ENCODE measurements at places on chromosomes 3 and 15.

GRCh38 chr3:138933981-138934691, 12.8 kb downstream of the FOXL2 start:
- no peak for DNase-seq

DNA sequence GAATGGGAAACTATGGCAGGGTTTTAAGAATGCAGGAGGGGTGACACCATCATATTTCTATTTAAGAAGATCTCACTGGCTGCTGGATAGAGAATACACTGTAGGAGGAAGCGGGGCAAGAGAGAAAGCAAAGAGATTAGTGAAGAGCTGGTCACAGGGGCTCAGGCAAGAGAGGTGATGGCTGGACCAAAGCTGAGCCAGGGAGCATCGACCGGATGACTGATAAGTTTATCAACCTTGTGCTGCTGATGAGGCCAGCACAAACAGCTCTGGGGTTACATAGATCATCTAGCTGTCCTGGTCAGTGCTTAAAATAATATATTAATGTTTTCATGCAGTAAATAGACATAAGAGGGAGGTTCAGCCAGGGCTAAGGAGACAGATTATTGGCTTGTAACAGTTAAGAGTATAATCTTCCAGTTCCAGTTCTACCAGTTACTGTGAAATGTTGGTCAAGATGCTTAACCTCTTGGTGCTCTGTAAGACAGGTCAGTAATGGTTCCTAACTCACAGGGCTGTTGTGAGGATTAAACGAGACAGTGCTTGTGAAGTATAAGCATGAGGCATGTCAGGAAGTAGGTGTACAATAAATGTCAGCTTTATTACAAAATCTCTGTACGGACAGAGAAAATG, 201.0 kb upstream of the FEZF2 start:
- DNase-seq, result no peak

DNA sequence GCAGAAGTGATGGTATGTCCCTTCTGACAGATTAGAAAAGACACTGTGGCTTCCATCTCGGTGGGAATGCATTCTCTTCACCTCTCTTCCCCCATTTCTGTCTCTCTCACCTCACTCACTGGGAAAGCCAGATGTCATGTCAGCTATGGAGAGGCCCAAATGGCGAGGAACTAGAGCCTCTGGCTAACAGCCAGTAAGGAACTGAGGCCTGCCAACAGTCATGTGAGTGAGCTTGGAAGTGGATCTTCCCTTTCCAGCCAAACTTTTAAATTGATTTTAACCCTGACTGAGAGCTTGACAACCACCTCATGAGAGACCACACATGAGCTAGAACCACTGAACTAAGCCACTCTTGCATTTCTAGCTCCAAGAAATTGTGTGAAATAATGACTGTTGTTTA, 35.2 kb upstream of the CDAN1 start:
- no peak for DNase-seq

DNA sequence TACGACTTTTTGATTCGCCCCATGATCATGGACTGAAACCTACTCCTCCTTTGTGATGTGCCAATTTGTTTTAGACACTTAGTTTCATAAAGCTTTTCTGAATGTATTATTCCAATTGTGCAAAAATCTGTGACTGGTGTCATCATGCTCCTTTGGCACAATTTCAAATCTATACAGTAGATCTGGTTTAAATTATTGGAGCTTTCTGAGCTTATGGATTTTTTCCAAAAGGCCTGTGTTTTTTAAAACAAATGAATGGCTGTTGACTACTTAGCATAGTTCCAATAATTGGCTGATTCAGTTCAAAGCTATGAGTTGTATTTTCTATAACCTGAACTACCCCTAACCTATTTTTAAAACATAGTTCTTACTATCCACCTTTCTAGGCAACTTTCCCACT, 282.7 kb downstream of the CNTN3 start:
- DNase-seq, result no peak

- no peak for DNase-seq
Observed at GRCh38 chr3:123093696-123094095, 26.9 kb downstream of the PDIA5 start.

DNA sequence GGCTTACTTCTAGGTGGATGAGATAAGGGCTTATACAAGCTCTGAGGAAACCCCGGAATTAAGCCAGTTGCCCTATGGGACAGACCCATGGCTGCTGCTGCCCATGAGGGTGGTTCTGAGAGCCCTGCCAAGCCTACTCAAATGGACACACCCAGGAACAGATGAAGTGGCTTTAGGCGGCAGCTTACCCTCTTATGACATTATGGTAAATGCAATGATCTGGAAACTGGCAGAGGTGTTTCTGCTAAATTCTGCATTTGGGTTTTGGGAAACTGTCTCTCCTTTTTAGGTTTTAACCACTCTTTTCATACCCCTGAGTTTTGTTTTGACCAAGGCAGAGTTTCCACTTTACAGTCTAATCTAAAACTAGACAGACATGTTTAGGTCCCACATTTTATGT, 9.0 kb upstream of the ZBED2 start:
- DNase-seq, result no peak

DNA sequence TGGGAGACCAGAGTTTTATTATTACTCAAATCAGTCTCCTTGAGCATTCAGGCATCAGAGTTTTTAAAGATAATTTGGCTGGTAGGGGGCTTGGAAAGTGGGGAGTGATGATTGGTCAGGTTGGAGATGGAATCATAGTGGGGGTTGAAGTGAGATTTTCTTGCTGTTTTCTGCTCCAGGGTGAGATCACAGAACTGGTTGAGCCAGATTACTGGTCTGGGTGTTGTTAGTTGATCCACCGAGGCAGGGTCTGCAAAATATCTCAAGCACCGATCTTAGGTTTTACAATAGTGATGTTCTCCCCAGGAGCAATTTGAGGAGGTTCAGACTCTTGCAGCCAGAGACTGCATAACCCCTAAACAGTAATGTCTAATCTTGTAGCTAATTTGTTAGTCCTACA, 141.0 kb downstream of the OTOL1 start:
- DNase-seq, result no peak

DNA sequence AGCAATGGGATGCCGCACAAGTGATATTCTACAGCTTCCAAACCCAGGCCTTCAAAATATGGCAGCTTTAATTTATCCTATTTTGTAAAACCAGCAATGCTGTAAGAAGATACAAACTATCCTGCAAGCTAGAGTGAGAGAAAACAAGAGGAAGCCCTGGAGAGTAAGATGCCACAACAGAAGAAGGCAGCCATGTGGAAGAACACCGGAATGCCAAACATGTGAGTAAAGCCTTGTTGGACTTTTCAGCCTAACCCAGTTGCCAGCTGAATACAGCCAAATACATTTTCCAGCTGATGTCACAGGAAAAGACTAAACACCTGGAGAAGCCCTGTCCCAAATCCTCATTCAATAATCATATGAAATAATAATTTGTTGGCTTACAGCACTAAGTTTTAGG, 1115.1 kb upstream of the CADM2 start:
- DNase-seq, result no peak

- DNase-seq, result no peak
Observed at GRCh38 chr3:127124120-127124519, 68.8 kb upstream of the PRR23E start.

DNA sequence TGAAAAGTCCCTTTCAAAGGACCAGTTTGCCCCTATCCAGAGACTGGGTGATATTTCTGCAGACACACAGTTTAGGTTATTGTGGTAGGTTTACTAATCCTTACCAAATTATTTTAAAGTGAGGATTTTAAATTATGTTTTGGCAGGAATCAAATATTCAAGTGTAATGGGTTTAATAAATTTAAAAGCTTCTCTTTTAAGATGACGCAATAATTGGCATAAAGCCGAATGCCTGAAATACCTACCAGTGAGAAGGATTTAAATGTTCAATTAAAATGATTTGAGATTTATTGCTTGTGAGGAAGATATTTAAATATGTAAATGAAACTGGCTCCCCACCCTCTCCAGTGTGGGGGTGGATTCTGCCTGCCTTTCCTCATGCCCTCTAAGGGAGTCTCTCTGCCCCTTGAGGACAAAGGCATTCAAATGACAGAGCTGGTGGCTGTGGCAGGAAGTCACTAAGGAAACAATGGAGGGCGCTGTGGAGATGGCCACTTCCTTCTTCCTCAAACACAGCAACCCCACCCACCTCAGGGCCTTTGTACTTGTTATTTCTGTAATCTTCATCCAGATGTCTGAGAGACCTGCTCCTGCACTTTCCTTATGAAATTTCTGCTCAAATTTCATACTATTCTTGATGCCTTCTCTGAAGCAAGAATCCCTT, 131.7 kb downstream of the TNIK start:
- peak; percentile 6 for DNase-seq

DNA sequence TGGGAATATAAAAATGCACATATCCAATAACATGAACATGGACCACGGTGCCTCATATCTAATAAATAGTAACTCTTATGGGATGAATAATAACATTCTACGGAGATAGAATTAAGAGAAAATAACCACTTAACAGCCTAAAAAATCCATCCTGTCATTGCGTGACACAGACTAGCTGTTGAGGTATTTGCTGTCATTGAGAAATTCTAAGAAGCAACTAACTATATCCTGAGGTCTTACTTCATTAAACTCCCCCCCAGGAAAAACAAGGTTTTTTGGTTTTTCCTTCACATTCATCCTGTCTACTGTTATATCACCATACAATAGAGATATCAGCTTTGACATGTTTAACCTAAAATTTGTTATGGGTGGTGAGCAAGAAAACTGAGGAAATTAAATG, 14.3 kb downstream of the CEP152 start:
- no peak for DNase-seq

DNA sequence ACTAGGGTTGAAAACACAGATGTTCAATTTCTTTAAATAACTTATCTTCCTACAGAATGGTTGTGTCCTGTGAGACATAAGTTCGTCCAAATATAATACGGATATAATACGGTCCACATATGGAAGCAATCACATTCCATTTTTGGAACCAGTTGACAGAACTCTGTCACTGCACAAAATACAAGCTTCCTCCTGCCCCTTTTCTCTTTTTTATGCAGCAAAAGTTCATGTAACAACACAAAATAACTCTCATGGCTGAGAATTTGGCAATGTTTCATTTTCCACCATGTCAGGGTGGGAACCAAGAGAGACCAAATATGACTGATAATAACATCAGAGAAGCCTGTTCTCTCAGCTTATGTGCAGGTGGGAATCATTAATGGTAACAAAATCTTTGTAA, 158.1 kb upstream of the ZNF385D start:
- DNase-seq, result no peak

- DNase-seq, result no peak
Observed at GRCh38 chr3:142975316-142975995, 12.0 kb upstream of the PAQR9 start.

DNA sequence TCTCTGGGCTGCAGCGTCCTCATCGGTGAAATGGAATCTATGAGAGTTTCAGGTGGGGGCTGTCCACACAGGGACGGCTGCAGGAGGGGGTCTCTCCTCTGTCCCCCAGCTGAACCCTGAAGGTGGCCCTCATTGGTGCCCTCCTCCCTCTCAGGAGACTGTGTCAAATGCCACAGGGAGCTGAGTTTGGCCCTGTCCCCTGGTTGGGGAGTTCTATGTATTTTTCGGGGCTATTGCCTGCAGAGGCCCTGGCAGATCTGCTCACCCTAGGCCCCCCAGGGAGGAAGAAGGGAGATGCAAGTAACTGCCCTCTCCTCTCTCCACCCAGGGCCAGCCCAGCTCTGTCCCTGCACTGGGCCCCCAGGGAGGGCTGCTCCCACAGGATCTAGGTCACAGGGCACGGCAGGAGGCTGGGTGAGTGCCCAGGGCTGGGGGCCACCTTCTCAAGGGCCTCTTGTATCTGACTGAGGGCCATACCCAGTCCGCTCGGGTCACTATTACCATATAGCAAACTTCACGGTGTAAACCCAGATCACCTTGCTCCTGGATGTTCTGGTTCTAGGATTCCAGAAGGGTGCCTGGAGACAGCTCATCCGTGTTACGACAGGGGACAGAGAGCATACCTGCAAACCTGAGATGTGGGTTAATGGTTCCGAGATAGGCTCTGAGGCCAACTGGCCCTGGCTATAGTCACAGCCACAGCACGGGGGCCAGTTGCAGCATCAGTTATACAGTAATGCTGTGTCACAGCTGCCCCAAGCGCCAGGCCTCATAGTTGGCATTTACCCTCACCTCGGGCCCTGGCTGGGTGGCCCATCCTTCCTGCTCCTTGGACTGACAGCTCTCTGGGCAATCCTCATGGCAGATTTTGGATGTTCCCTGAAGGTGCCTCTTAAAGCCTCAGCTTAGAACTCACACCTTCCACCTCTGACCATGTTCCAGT, 102.4 kb upstream of the PRR23E start:
- DNase-seq, result no peak

GRCh38 chr3:138378990-138379389, 30.6 kb downstream of the MRAS start:
- no peak for DNase-seq

DNA sequence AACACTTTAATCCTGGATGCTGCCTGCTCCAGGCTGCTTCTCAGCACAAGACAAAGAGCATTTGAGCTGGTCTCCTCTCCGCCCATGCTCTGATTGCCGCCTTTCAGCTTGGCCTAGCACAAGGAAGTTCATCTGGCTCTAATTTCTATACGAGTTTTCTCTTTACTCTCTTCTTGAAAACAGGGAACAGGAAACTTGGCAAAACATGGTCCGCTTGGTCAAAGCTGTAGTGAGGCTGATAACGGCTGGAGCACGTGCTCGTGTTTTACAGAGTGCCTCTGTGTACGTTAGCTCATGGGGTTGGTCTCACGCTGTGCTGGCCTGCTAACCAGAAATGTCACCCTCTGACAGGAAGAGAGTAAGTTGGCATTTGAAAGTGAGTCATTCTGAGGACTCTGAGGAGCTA, 19.2 kb downstream of the RARRES1 start:
- no peak for DNase-seq

DNA sequence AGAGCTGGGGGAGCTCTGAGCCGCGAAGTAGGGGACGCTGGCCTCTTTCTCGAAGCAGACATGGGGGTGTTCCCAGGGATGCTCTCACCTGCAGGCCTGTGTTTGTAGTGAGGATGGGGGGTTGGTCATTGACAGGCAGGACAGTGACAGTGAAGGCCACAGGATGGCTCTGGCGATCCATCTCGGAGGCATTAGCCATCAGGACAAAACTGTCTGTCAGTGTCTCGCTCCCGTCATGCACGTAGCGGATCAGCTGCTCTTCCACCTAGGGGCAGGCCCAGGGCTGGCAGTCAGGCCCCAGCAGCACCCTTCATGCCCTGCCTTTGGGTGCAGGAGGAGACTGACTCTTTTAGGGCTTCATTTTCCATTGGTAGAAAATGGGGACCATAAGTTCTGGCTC, 28.0 kb downstream of the CSPG4 start:
- no peak for DNase-seq

GRCh38 chr3:135895734-135896121, 69.8 kb upstream of the PPP2R3A start:
- DNase-seq, result no peak

DNA sequence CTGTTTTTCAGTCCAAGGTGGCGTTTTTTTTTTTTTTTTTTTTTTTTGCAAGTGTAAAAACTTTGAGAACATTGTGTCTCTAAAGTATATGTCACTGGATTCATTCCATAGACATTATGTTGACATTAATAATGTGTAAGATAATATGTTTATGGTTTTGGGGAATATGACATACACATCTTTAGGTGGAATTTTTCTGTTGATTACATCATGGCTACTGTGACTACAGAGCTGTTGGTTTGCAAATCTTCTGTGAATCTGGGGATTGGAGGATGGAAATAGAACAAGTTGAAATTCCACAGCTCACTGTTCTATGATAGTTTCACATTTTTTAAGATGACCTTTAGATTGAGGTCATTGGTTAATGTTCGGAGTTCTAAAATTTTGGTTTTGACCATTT, 24.4 kb upstream of the PLSCR2 start:
- DNase-seq, result no peak

- DNase-seq, result no peak
Observed at GRCh38 chr3:10485380-10485779, 20.0 kb downstream of the ATP2B2 start.

GRCh38 chr15:26864664-26865191, 2.1 kb upstream of the GABRA5 start:
- no peak for DNase-seq
